T-cell (primary cell): ENCODE measurements at places on chromosomes 1 and 21. TPM values are rescaled to one million over a fixed set of nuclear protein-coding genes. Genes with fewer than 3 reads are reported as not detected.
A peak's percentile ranks its signal among the peaks of the same experiment; 100 is the strongest.

- no peaks in the 10 kb centered on the region for H3K4me1 ChIP-seq
- no peak overlapping the region for H3K4me3 ChIP-seq
- no peak for DNase-seq
Measured at GRCh38 chr1:12524266-12524665, 93.7 kb downstream of the DHRS3 start.

DNA sequence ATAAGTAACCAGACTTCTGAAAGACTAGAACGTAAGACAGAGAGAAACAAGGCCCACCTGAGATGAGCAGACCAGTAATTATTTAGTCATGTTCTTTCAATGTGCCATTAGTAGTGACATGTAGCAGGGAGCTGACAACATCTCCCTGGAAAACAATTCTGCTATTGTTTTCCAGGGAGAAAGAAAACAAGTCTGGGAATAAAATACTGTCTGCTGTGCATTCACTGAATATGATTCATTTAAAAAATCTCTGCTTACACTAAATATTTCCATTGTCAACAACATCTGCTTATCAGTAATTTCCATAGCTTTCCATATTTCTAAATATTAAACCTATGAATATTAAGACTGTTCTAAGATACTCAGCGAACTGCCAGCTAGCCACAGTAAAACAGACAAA lies 80.0 kb downstream of the VCAM1 start:
- no peak overlapping the region for H3K27ac ChIP-seq
- no peak for DNase-seq
- no peaks in the 10 kb centered on the region for H3K27me3 ChIP-seq
- no peak overlapping the region for H3K4me3 ChIP-seq

- no peak overlapping the region for H3K4me3 ChIP-seq
- DNase-seq = no peak
- no peaks in the 10 kb centered on the region for H3K36me3 ChIP-seq
Measured at GRCh38 chr1:21064057-21064456, 112.6 kb downstream of the EIF4G3 start.

DNA sequence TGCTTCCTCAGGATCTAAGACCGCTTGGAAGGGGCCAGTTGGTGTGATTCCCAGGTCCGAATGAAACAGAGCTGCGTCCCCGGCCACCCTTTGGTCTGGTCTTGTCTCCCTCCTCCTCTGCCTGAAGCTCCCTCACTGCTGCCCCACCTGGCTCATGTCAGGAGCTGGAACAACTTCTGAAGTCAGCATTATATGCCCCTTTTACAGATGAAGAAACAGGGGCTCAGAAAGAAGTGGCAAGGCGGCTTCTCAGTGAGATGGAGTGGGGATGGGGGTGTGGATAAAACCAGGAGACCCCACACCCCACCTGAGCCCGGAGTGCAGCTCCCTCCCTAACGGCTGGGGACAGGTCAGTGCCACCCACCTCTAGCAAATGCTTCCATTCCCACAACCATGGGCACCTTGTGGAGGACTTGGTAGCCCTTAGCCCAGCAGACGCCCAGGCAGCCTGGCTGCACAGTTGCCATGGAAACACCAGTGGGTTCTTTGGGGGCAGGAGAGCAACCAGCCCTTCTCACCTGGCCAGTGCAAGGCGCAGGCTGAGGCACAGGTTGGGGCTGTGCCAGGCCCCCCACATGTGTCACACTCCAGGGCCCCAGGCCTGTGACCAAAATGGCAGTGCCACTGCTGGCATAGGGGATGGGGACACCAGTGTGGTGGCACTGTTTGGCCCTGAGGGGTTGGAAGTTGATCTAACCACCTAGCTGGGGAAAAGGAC lies 31.9 kb upstream of the ECE1 start:
- peaks cover 40% of the 10 kb centered on the region for H3K4me1 ChIP-seq
- peak overlapping the region; percentile 26 for H3K27ac ChIP-seq
- H3K4me3 ChIP-seq = no peak overlapping the region

DNA sequence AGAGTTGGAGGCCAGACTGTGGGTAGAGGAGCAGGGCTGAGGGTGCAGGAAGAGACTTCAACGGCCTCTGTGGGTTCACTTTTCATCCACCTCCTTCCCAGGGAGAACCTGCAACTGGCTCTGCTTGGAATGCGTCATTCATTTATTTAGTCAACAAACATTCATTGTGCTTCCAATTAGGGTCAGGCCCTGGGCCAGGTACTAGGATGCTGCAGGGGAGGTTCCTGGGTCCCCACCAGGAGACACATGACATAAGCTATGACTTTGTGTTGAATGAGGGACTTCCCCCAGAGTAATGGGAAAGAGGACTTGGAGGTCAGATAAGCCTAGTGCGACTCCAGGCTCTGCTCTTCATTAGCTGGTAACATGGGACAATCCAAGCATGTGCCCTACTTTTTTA lies 46.3 kb upstream of the RPL11 start:
- H3K36me3 ChIP-seq = no peaks in the 10 kb centered on the region
- peaks cover 8% of the 10 kb centered on the region for H3K27me3 ChIP-seq
- H3K4me1 ChIP-seq = no peaks in the 10 kb centered on the region

DNA sequence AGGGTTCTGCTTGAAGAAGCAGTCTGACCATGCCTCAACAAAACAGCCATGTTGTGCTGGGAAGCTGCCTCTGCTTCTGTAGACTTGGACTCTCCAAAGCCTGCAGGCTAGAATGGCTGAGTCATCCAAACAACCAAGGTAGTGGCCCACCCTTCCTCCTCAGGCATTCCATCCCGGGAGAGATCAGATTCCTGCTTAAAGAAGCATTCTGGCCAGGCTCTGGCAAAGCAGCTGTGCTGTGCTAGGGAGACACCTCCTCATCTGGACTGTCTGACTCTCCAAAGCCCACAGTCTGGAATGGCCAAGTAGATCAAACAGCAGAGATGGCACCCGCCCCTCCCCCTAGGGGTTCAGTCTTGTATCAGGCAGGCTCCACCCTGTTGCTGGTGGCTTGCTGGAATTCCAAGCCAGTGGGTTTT lies 38.3 kb upstream of the F3 start:
- H3K4me3 ChIP-seq = no peak overlapping the region
- H3K4me1 ChIP-seq = no peaks in the 10 kb centered on the region
- H3K27ac ChIP-seq = no peak overlapping the region
- H3K36me3 ChIP-seq = no peaks in the 10 kb centered on the region
- no peak for DNase-seq

GRCh38 chr1:218537122-218537913 lies 192.2 kb downstream of the TGFB2 start:
- H3K27ac ChIP-seq = no peak overlapping the region
- no peaks in the 10 kb centered on the region for H3K4me1 ChIP-seq
- H3K4me3 ChIP-seq = no peak overlapping the region
- H3K27me3 ChIP-seq = no peaks in the 10 kb centered on the region
- no peaks in the 10 kb centered on the region for H3K36me3 ChIP-seq

GRCh38 chr1:154241703-154242351 lies 21.1 kb downstream of the UBAP2L start:
- no peak for DNase-seq
- no peaks in the 10 kb centered on the region for H3K27me3 ChIP-seq
- no peak overlapping the region for H3K4me3 ChIP-seq
- peak overlapping the region; percentile 32 for H3K27ac ChIP-seq
- peaks cover 89% of the 10 kb centered on the region for H3K36me3 ChIP-seq

DNA sequence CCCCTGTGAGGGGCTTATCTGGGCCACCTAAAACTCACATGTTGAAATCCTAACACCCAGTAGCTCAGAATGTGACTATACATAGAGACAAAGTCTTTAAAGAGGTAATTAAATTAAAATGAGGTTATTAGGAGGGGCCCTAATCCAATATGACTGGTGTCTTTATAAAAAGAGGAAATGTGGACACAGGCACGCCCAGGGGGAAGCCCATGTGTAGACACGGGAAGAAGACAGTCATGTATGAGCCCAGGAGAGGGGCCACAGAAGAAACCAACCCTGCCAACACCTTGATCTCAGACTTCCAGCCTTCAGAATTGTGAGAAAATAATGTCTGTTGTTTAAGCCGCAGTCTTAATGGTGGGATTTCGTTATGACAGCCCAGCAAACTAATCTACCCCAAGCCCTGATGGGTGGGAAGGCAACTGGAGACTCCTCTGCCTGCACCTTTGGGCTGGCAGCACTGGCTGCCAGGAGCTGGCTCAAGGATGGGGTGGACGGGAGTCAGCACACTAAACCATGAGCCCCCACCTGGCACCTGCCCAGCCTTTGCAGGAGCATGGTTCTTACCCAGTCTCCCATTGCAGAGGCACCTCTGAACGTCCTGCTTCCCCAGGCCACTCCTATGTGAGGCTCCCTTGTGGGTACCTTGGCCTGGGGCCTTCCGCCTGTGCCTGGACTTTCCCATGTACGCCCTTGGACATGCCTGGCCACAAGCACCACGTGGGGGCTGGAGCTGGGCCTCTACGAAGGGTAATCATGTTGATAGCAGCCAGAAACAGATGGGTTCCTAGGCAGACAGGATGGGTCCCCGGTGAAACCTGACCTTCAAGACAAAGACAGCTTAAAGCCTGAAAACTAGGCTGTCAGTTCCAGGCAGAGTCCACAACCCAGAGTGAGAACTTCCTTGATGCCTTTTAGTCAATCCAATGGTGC lies 57.1 kb upstream of the DMRTB1 start:
- H3K27ac ChIP-seq = no peak overlapping the region
- peaks cover 5% of the 10 kb centered on the region for H3K27me3 ChIP-seq
- no peaks in the 10 kb centered on the region for H3K36me3 ChIP-seq
- no peaks in the 10 kb centered on the region for H3K4me1 ChIP-seq
- DNase-seq = no peak
- no peak overlapping the region for H3K4me3 ChIP-seq

GRCh38 chr21:16709866-16710550 lies 802.8 kb upstream of the CXADR start:
- no peak overlapping the region for H3K27ac ChIP-seq
- no peaks in the 10 kb centered on the region for H3K4me1 ChIP-seq
- no peak for DNase-seq
- H3K36me3 ChIP-seq = no peaks in the 10 kb centered on the region
- H3K27me3 ChIP-seq = no peaks in the 10 kb centered on the region
- H3K4me3 ChIP-seq = no peak overlapping the region

DNA sequence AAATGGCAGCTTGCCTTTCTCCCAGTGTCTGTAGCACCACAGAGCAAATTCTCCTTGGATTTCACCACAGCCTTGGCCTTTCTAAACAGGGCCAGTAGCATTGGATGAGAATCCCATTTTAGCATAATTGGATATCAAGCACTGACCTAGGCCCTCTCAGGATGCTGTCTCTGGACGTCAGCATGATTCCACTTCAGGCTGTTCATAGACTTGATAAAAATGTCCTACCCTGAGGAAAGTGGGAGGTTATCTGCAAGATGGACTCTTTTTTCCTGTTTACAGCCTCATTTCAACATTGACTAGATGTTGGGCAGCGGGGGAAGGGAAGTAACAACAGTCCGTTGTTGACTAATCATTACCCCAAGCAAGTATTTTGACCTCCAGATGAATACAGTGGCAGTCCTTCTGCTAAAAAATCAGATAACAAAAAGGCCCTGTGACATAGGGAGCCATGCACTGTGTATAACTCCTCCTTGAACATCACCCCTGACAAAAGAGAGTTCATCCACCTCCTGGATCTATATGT lies 5.2 kb downstream of the NPL start:
- H3K36me3 ChIP-seq = peaks cover 4% of the 10 kb centered on the region
- no peaks in the 10 kb centered on the region for H3K27me3 ChIP-seq
- H3K4me3 ChIP-seq = no peak overlapping the region
- H3K27ac ChIP-seq = no peak overlapping the region

- DNase-seq = no peak
- H3K36me3 ChIP-seq = no peaks in the 10 kb centered on the region
Measured at GRCh38 chr21:28635541-28635940, 357.1 kb downstream of the LTN1 start.

DNA sequence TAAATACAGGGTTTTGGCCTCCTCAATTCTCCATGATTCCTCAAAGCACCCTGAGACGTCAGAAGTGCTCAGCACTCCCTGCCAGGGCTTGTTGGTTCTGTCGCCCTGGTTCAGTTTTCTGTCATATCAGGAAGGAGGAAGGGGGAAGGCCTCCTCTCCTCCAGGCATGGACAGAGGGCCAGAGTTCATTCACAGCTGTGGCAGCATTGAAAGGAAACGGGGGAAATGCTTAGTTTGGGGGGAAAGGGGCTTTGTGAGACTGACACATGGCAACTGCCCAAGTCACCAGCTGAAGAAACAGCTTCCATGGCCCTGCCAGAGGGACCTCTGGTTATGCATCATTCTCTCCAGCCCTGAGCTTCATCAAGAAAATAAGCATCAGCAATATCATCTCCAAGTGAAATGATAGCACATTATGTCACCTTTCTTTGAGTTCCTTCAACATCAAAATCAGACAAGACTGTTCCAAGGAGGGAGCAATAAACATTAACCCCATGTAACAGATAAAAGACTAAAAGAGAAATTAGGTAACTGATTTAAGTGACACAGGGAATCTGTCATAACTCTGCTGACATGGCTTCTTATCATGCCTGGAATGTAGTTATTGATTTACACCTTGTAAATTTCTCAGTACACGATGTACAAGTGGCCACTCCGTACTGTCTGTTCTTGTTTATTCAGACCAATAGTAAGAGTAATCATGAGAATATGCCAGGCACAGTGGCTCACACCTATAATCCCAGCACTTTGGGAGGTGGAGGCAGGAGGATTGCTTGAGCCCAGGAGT lies 103.2 kb upstream of the SLC25A33 start:
- no peaks in the 10 kb centered on the region for H3K27me3 ChIP-seq
- DNase-seq = no peak
- no peaks in the 10 kb centered on the region for H3K36me3 ChIP-seq
- H3K4me3 ChIP-seq = no peak overlapping the region
- no peaks in the 10 kb centered on the region for H3K4me1 ChIP-seq

DNA sequence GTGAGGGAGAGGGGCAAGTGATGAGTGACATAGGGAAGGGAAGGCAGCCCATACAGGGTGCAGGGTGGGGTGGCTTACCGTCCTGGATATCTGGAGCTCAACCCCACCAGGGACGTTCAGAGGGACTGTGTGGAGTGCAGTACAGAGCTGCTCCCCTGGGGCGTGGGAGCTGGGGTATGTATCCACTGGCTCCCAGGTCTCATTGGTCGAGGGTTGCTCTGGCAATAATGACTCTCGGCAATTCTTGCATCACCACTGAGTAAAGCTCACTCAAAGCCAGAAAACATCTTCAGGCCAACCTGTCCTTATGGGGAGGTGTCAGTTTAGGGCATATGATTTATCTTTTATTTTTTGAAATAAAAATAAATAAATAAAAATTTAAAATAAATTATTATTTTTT lies 43.2 kb upstream of the RUNX3 start:
- peaks cover 30% of the 10 kb centered on the region for H3K4me1 ChIP-seq
- no peaks in the 10 kb centered on the region for H3K36me3 ChIP-seq
- peaks cover 6% of the 10 kb centered on the region for H3K27me3 ChIP-seq
- no peak overlapping the region for H3K27ac ChIP-seq
- DNase-seq = no peak

GRCh38 chr21:42340187-42341050 lies 10.4 kb downstream of the TFF2 start:
- H3K4me1 ChIP-seq = peaks cover 10% of the 10 kb centered on the region
- no peak overlapping the region for H3K4me3 ChIP-seq
- H3K27me3 ChIP-seq = no peaks in the 10 kb centered on the region
- DNase-seq = no peak
- H3K36me3 ChIP-seq = no peaks in the 10 kb centered on the region

Gene PLXNA2
- 1.9 TPM for total RNA-seq

Gene PHLDA3
- 5.8 TPM for total RNA-seq

Gene OLIG2
- total RNA-seq = not detected

Gene CFAP45
- total RNA-seq = 1.5 TPM

Gene GJA9
- total RNA-seq = not detected

Gene MYBPH
- not detected for total RNA-seq

Gene RAB25
- 2.3 TPM for total RNA-seq

Gene RNF186
- not detected for total RNA-seq

Gene OPTC
- not detected for total RNA-seq
